ENCODE measurements at places on chromosomes 6 and 20.
A peak's percentile ranks its signal among the peaks of the same experiment; 100 is the strongest.

DNA sequence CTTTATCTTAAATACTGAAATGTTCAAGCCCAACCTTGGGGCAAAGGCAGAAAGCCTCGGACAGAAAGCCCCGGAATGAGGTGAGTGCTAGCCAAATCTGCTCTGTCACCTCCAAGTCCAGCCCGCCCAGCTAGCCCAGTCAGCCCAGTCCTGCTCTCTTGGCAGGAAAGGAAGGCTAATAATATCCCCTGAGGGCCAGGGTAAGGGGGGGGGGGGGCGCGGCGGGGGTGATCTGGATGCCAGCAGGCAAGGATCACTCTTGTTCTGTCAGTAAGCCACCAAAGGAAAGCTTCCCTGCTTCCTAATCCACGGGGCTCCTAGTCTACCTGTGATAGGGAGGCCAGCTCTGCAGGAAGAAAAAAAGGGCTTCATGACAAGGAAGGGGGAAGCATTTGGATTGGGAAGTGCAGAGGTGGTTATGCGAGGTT is 1.1 kb downstream of the NDRG3 start:
- no peak for DNase-seq

DNA sequence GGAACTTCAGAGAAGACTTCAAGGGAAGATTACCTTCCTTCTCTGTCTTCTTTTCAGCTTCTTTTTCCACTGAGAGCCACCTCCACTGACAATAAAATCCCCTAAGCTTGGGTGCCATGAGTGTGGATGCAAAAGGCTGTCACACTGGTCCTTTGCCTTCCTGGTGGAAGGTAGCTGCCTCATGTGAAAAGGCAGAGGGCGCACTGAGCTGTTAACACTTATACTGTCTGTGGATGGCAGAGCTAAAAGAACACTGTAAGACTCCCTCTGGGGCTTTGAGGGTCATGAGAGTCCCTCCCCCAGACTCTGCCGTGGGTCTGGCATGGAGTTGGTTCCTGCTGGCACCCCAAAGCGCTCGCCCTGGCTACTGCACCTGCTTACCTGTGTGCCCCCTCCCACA is 536.7 kb upstream of the IMPG1 start:
- DNase-seq: no peak

DNA sequence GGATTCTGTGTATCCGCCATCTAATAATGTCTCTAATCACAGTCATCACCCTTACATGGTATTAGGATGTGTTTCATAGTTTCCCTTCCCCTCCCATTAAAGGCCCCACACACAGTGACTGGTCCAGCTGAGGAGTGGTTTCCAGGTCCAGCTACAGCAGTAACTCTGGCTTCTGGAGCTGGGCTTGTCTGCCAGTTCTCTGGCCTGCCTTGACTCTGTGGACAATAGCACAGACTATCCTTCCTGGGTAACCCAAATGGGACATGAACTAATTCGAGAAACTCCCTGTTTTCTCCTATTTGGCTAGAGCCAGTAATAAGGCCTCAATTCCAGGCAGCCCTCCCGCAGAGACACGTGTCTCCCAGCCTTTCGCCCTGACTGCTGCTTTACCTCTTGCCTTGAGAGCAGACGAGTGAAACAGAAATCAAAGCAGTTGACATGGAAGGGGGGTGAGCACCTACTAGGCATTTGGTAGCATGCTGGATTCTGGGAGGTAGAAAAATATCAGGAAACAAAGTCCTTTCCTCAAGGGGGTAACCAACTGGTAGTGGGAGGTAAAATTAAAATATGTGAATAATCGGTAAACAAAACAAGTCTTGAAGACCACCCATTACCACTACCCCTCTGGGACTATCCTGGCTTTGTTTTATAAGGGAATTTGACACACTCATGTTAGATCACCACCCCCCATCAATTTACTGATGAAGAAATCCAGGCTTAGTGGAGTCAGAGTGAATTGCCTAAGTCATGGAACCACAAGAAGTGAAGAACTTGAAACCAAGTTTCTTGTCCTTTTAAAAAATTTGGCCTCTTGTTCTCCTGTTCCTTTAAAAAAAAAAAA is 1.2 kb downstream of the TRAF3IP2 start:
- peak; percentile 80 for DNase-seq

GRCh38 chr6:93975159-93975558 is 555.8 kb upstream of the EPHA7 start:
- no peak for DNase-seq

DNA sequence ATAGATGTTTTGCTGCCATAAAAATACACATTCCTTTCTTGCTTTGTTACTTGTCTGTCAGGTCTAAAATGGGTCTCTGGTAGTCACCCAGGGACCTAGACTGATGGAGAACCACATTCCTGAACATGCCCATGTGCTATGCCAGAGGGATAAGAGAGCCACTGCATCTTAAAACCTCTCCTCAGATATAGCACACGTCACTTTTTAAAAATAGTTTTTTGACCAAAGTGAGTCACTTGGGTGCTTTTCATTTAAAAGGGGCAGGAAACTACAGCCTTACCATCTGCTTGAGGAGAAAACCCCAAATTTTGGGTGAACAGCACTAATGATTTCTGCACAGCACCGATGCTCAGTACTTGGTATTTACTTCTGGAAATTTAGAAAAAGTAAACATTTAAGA is 197.8 kb downstream of the OGFRL1 start:
- no peak for DNase-seq

- peak; percentile 35 for DNase-seq
Observed at GRCh38 chr20:53828682-53829254, 235.1 kb upstream of the ZNF217 start.

DNA sequence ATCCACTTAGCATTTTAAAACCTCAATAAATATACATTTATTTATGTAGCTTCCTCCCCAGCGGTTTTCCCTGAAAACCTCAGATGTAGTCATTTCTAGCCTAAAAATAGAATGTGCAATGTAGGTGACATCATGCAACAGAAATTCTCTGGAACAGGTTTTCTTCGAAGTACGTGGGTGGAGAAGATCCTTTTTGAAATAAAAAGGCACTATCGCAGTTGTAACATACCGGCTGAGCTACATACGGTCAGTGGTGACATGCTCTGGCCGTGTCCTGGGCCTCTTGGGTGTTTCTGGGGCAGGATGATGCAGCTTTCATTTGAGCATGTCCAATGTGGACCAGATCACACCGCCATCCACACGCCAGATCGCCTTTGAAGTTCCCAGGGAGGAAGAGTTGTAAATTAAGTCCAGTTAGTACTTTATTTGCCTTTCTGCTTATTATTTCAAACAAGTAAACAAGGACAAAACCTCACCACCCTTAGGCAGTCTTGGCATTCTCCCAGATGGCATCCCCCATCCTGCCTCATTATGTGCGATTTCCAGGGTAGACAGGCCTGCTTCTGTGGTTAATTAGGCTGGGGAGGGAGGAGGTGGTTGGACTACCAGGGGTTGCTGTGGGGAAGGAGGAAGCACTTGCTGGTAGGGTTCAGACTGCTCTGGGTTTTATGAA is 109.5 kb upstream of the CLDN20 start:
- DNase-seq: peak; percentile 38

- DNase-seq: no peak
Observed at GRCh38 chr6:38021029-38021428, 201.5 kb downstream of the ZFAND3 start.
